Thoracic aorta (tissue), 2 donors: ENCODE measurements at places on chromosomes 1 and 21.

DNA sequence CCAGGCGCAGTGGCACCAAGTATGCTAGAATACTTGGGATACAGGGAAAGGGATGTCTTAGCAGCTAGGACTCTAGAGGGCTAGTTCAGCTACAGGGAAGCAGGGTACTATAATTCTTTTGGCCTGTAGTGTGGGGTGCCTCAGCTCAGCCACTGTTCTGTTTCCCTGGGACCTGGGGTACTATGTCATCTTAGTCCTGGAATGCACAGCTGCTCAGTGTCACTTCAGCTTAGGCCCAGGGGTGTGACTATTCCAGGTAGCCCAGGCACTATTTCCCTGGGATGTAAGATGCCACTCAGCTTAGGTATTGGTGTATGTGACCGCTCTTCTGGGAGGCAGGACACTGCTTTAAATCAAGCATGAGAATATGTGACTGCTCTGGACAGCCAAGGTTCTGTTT is 34.1 kb downstream of the RGSL1 start:
- no peak for DNase-seq

DNA sequence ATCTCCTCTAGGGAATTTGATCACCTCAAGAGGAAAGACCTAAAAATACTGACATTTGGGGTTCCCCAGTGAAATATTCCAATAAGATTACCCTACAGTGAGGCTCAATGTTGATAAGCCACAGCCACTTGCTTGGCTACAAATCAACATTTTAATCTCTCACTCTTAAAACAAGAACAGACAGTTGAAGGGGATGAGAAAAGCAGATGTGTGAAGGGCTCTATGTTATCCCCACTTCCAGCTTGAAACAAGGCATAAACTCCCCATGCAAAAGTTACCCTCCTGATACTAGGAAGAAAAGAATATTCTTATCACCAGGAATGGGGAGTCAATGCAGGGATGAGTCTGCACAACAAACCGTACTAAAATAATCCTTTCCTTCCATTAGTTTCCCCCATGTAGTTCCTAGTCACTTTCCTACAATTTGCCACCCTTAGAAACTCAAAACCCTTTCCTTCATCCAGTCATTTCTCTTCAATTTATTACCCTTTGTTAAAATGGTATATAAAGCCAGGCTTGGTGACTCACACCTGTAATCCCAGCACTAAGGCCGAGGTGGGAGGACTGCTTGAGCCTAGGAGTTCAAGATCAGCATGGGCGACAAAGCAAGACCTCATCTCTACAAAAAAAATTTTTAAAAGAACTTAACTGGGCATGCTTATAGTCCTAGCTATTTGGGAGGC is 29.5 kb downstream of the LPGAT1 start:
- DNase-seq, result no peak

- no peak for DNase-seq
These were observed 3.9 kb downstream of the C1QTNF12 start for GRCh38 chr1:1242461-1243265.

DNA sequence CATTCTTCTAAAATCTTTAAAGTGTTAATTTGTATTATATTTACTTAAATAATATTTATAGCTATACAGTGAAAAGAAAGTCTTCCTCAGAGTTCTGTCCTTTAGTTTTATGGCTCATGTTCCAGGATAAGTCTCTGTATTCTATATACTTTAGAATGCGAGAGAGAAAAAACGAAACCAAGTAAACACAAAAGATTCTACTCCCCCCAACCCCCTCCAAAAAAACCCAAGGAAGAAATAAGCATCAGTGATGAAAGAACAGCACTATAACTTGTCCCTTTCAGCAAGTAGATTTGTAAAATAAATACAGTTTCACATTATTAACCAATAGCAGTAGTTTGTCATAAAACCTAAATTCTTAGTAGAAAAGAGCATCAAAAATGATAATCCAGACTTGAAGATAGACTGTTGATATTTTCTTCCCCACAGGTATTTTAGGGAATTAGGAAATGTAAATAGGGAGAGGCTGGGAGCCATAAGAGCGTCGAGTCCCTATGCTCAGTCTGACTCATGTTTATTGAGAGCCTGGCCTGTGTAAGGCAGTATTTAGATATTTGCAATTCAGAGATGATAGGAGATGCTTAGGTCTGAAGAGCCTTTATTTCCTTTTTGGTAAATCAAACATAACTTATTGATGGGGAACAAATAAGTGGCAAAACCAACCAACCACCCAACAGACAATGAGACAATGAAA is 35.5 kb downstream of the CDC14A start:
- no peak for DNase-seq

DNA sequence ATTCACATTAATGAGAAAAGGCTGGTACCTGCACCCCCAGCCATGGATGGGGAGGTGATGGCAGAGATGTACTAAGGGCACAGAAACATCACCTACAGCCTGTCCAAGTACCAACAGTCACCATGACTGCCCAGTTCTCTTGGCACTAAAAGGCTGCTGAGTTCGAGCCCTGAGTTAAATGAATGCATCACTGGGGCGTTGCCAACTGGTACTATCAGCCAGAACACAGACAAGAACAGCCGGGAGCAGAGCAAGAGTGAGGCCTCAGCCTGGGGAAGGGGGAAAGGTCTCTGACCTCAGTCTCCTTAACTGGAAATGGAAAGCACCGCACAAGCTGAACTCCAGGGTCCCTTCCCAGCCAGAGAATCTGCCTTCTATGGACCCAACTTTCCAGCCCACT is 60.5 kb downstream of the GLIS1 start:
- no peak for DNase-seq

DNA sequence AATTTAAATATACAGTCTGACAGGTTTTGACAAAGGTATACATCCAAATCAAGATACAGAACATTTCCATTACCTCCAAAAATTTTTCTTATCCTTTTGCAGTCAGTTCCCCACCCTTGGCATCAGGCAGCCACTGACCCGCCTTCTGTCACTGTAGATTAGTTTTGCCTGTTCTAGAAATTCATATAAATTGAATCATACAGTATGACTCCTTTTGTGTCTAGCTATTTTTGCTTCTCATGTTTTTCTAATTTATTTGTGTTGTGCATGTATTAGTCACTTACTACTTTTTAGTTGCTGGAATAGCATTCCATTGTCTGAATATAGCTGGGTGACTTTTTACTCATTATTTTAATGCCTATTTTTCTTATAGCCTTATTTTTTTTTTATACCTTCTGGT is 3.8 kb downstream of the UTP25 start:
- no peak for DNase-seq

DNA sequence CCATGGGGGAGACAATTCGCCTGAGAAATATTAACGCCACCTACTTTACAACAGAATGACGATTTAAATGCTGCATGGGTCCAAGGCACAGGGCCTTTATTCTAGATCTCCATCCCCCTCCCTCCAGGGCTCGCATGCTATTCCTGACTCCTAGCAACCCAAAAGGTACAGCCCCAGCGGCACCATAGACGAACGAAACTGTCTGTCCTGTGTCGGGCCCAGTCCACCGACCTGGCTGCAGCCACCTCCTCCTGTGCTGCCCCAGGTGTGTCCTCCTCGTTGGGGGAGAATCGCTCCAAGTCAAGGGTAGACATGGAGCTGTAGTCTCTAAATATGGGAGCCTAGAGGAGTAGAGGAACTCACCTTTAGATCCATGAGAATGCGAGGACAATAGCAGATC is 196.5 kb downstream of the TOMM20 start:
- DNase-seq, result no peak

DNA sequence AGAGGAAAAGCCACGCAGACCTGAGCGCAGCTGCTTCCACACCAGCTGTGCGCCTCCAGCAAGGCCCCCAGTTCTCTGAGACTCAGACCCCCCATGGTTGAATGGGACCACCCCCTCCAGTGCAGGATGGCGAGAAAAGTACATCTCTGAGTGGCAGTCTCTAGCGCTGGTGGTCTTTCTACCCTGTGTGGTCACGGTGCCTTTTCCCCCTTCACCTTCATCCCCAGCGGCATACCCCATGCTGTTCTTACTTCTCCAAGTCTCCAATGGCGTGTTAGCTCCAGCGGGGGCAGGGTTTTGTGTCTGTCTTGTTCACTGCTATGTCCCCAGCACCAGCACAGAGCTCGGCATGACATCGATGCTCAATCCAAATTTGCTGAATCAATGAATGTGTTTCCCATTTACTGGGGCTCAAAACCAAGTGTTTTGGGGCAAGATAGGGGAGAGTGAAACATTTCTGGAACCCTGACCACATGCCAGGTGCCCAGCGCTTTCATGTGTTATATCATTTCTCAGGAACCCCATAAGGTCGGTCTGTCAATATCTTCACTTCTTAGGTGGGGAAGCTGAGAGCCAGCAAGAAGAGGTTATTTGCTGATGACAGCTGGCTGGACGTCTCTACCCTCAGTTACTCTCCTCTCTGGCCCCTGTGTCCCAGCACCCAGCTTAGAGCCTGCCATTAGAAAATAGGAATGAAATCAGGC is 959 bp upstream of the SDC3 start:
- DNase-seq, result peak; percentile 1

DNA sequence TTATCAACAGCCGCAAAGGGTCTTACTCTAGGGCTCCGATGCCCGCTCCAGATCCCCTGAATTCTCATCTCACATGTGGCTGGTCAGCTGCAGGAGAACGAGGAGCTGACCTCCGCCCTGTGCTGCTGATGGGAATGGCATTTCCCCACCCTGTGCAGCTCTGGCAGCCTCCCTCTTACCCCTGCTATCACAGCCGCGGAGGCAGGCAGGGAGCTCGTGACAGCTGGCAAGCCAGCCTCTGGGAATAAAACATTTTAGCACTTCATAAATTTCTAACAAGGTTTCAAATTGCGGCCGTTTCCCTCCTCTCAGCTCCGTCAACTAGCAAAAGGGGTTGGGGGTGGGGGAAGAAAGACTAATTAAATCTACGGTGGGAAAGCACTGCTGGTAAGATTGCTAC is 81.1 kb downstream of the DSCAM start:
- DNase-seq, result no peak

GRCh38 chr1:204255966-204256365 is 42.2 kb upstream of the GOLT1A start:
- DNase-seq, result no peak

DNA sequence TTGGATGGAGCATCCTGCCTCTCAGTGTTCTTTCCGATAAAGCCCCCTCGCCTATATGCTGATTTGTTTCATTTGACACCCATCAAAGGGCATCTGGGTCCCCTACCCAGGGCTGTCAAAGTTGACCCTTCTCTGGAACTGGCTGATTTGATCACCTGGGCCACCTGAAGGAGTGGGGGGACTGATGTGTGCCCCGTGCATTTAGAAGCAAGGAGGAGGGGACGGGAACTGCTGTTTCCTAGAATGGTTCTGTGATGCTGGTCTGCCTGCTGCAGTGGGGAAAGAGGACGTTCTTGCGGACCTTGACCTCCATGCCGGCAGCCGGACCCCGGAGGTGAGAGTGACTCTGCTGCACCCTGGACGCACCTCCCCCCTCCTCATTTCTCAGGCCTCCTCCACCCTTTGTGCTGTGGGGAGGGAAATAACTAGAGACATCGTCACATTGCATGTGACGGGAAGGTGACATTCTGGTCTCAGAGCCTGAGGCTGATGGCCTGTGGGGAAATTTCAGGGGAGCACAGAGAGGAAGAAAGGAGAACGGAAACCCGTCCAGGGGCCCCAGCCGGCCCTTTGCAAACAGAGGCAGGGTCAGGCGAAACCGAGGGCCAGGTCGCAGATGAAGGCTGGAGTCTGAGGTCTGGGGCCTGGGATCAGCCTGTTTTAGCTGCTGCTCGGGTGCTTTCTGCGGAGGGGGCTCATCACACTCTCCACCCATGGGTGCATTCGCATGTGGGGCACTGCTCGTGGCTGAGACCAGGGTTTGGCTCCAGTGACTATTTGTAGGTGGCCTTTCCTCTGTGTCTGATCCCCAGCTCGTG is 25.7 kb downstream of the CRYAA start:
- no peak for DNase-seq

DNA sequence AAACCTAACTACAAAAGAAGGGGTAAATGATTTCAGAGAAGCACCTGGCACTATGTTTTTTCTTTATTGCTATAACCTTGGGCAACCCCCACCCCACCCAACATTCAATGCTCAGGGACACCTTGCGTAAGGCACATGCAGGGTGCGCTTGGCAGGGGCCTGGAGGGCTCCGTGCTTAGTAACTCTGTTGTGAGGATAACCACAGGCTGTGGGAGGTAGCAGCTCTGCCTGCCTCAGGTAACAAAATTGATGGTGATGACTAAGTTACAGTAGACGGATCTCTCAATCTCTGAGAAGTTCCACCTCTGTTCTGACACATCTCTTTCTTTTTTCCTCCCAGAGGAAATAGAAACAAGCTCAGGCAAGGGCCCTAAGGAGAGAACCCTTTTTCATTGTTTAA is 8.7 kb upstream of the CCN1 start:
- no peak for DNase-seq

GRCh38 chr1:118185084-118185832 is at the start of gene SPAG17:
TSS of gene SPAG17 (minus strand) at chr1:118185228. CDS start at chr1:118185157, 71 bp downstream.
- no peak for DNase-seq

DNA sequence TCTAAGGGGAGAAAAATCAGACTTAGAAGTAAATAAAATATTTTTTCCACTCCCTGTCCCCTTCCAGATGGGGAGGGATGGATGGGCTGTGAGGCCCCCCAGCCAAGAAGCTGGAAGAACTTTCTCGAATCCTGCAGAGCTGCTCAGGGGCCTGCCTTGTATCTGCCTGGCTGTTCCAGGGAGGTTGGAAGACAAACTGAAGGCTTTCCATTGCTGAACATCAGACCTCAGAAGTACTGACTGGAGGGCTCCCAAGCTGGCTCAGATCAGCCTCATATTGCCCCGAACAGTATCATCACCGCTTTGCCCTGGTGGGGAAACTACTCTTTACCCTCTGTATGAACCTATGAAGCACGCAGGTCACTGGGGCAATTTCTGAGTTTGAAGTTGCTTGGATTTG is 12.4 kb upstream of the F3 start:
- DNase-seq, result no peak
